ENCODE measurements at places on chromosomes 6 and 20.

GRCh38 chr20:39259010-39259803, 297.1 kb downstream of the DHX35 start:
- DNase-seq = peak; percentile 37

DNA sequence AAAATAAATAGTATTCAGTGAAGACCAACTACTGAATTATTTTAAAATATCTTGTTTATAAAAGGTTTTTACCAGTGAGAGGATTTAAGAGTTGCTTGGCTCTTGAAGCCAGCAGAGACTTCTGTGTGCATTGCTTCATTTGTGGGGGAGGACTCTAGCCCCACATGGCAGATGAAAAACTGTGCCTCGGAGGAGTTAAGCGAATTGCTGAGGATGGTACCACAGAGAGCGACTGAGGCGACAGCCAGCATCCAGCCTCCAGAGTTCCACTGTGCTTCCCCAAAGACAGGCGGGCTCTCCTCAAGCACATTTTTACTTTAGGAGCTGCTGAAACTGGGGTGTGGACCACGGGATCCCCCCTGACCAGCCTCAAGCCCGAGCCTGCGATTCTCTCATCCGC, 80.7 kb downstream of the THBS2 start:
- DNase-seq = no peak

DNA sequence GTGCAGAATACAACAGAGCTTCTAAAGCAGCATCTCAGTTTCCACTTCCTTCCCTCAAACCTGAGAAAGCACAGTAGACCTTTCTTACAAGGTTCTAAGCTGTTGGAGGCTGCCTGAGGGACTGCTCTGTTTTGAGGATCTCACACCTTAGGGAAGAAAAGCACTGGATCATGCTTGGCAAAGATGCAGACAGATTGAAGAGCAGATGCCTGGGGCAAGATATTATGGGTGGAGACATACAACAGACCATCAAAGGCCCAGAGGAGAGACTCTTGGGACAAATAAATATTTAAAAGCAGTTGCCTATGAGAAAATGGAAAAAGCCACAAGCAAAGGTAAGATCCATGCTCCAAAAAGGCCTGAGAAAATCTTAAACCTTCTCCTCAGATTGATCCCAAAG, 6.2 kb downstream of the ZNF337 start:
- DNase-seq = no peak

- no peak for DNase-seq
Observed at GRCh38 chr6:137975188-137975940, 108.3 kb downstream of the TNFAIP3 start.

DNA sequence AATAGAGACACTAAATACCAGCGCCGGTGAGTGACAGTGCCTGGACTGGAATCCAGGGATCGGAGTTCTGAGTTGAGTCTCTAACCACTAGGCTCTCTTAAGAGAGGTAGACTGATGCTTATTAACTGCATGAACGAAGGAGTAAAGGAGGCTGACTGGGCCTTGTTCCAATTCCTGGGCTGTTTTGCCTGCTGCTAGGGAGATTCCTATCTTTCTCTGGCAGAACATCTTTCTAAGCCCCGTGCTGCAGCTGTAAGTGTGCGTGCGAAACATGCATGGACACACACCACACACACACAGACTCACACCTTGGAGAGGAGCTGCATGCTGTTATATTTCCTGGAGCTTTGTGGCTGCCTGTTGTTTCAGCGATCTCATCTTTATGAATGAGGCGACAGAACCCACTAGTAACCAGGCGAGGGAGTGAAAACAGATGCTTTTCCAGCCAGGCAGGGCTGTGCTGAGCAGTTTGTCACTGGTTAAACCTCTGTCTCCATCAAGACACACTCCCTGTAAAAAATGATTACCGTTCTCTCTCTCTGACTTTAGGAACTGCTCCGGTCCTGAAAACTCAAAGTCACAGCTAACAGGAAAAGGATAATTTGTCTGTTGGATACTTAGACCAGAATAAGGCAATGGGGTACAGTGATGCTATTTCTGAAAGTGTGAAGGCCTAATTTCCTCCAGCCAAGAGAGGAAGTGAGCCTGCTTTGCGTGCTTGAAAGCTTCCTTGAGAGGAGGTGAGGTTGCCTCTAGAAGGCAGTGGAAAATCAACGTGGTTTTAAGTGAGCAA, 157.4 kb upstream of the ZNF217 start:
- peak; percentile 63 for DNase-seq

DNA sequence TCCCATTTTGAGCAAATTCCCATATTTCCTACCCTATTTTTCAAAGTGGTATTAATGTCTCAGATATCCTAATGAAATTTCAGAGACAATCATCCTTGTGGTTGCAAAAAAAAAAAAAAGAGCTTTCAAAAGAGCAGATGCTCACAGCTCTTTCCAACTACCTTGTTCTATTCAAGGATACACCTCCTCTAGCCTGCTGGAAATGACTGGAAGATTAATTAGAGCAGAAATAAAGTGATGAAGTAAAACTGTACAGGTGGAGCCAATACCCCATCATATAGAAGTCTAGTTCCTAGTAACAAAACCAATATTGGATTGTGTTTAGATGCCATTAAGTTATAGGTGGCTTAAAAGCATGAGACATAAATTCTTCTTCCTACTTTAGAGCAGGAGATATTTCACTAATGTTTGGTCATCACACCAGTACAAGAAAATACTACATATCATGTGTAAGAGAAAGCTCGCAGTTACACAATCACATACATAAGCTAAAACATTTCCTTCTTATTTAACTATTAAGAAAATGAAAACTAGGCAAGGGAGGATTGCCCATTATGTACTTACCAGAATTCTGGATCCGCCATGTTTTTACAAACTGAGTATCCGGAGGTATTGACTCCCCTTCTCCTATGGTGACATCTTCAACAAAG, 42.4 kb downstream of the ILRUN start:
- DNase-seq = no peak

GRCh38 chr20:52731093-52731492, 241.1 kb upstream of the TSHZ2 start:
- no peak for DNase-seq

- no peak for DNase-seq
Observed at GRCh38 chr20:38208088-38208487, 43.0 kb upstream of the TGM2 start.

DNA sequence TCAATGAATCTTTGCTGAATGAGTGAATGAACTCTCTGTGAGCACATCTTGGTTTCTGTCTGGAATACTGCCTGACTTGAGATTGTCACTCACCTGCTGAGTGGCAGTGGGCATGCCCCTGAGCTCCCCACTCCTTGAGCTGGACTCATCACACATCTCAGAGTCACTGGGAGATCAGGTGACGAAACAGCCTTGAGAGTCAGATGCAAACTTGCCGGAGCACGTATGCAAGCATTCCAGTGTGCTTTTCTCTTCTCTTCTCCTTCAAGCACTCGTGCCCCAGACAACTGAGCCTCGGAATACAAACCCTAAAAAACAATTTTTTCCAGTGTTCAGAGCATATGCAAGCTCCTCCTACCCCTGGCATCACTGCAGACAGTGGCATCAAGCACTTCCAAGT, 9.4 kb upstream of the BMP7 start:
- no peak for DNase-seq

- DNase-seq = no peak
Observed at GRCh38 chr20:31476643-31477215, 1.6 kb downstream of the REM1 start.

GRCh38 chr20:45354423-45355208, 6.4 kb upstream of the SDC4 start:
- DNase-seq = no peak

DNA sequence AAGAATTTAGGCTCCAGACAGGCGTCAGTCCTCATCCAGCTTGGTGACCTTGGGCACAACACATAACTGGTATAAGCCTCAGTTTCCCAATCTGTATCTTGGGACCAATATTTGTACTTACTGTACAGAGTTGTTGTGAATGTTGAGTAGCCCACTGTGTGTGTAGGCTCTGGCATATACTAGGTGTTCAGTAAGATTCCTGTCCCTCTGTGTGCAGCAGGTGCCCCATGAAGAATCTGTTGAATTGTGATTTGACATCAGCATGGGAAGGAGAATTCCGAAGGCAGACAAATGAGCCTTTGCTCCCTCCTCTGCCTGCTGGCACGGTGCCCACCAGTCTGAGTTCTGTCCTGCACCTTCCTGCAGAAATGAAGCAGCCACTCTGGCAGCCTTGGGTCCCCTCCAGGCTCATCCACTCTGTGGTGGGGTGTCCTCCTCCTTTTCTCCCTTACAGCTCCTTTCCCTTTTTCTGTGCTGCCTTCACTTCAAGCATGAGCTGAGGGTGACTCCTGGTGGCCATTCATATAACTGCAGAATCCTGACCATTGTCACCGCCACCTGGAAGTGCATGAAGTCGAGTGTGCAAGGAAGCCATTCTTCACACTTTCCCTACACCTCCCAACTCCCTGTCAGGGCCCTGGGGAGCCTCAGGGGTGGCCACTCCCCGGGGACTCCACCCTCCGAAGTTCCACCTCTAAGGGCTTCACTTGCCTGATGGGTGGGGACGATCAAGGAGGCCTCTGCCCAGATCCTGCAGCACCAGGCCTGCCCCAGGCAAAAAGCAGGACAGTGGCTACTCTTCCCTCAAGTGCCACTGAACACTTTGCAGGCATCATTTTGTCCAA, 48.2 kb downstream of the MRPL14 start:
- DNase-seq = no peak

DNA sequence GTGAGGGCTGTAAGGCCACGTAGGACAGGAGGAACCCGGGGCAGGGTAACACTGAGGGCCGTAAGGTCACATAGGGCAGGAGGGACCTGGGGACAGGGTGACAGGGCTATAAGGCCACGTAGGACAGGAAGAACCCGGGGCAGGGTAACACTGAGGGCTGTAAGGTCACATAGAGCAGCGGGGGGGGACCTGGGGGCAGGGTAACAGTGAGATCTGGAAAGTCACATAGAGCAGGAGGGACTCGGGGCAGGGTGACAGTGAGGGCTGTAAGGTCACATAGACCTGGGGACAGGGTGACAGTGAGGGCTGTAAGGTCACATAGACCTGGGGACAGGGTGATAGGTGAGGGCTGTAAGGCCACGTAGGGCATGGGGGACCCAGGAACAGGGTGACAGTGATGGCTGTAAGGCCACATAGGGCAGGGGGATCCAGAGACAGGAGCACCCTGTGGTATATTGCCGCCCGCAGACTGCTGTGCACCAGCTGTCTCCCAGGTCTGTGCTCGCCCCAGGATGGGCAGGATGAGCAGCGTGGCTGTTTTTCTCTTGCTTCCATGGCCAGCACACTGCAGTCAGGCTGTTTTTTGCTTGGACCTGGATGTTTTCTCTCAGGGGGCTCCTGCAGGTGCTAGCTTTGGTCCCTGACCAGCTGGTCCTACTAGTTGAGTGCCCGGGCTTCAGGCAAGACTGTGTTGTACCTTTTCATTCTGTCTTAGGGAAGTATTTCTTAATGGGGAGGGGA, 55.7 kb downstream of the SYTL3 start:
- no peak for DNase-seq

DNA sequence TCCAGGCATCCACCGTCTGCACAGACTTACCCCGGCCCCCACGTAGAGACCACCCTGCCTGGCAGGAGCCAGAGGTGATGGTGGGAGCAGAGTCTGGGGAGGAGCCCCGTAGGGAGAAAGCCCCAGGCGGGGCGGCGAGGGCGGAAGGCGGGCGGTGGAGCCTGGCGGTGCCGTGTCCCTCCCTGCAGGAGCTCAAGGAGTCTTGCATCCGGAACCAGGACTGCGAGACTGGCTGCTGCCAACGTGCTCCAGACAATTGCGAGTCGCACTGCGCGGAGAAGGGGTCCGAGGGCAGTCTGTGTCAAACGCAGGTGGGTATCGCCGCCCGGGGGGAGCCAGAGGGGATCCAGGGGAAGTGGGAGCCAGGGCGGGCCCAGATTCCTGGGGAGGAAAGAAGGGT, 6.0 kb downstream of the CLPSL1 start:
- DNase-seq = no peak

GRCh38 chr6:13762611-13763441, 51.2 kb upstream of the RANBP9 start:
- DNase-seq = no peak

DNA sequence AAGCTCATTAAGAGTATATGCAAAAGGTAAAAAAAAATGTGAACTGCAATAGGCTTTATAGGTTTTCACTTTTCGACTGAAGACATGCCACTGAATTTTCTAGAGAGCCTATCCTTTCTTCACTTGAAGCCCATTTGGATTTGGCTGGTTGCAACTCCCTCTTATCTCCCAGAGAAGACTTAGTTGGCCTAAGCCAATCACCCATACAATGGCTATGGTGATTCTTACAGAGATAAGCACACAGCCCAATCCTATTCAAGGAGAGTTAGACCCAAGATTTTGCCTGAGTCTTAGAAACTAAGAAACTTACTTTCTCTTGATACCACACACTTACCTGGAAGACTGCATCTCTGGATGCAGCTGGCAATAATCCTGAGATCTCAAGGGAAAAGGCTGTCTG, 167.3 kb upstream of the PTCHD4 start:
- no peak for DNase-seq

DNA sequence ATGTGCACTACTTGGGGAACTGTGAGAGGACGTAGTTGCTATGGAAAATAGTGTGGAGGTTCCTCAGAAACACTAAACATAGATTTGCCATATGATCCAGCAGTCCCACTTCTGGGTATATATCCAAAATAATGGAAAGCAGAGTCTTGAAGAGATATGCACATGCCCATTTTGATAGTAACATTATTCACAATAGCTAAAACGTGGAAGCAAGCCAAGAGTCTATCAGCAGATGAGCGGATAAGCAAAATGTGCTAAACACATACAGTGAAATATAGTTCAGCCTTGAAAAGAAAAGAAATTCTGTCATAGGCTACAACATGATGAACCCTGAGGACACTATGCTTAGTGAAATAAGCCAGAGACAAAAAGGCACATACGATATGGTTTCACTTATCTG, 11.1 kb downstream of the SYNDIG1 start:
- no peak for DNase-seq

DNA sequence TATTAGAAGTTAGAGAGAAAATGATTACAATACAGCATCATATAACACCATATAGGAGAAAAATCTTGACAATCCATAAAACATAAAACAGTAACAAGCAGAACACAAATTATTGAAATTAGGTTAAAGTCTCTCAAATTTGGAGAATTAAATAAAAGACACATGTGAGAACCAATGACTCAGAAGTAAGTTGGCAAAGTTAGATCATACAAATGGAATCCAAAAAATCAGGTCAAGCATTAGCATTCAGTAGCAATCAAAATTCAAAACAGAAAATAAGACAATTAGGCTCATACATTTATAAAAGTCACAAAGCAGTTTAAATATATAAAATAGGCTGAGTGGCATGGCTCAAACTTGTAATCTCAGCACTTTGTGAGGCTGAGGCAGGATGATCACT, 775.6 kb downstream of the PHF3 start:
- DNase-seq = no peak

DNA sequence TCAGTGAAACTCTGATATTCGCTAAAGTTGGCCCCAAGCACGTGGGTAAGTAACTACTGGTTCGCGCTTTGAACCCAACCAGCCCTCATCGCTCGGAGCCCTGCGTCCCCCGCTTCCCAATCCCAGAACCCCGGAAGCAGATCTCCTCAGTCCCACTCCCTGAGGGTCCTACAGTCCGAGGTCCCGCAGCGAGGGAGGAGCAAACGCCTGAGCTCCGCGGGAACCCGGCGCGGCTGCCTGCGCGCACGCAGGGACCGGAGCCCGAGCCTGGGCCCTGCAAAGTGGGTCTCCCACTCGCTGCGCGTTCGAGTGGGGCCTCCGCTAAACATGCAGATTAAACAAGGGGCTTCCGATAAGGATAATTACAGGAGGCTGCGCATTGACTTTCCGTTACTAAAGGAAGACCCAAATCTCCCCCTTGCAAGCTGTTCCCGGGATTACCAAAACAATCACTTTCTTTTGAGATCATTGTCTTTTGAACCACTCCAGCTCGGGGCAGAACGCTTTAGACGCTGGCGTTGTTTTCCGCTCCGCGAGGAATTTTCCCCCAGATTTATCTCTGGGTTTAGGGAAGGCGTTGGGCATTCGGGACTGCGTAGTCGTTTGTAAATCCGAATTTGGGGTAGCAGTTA, 1.3 kb upstream of the VSX1 start:
- no peak for DNase-seq
